ENCODE measurements at places on chromosomes 3 and 15. TPM values are rescaled to one million over a fixed set of nuclear protein-coding genes. Genes with fewer than 3 reads are reported as not detected.

The ZFYVE19 gene
- 17.4 TPM for total RNA-seq

The TMEM158 gene
- 4.7 TPM for total RNA-seq

The PRKAR2A gene
- total RNA-seq, result 43.6 TPM

The GLDN gene
- total RNA-seq, result 0.59 TPM

The MYL3 gene
- total RNA-seq, result not detected

Data from osteoblast (primary cell).